Lung microvascular endothelial cell (primary cell): ENCODE measurements at places on chromosomes 12 and 14. TPM values are rescaled to one million over a fixed set of nuclear protein-coding genes. Genes with fewer than 3 reads are reported as not detected.
A peak's percentile ranks its signal among the peaks of the same experiment; 100 is the strongest.

GRCh38 chr12:54010053-54010971 lies 1.5 kb downstream of the HOXC8 start:
- DNase-seq: no peak

DNA sequence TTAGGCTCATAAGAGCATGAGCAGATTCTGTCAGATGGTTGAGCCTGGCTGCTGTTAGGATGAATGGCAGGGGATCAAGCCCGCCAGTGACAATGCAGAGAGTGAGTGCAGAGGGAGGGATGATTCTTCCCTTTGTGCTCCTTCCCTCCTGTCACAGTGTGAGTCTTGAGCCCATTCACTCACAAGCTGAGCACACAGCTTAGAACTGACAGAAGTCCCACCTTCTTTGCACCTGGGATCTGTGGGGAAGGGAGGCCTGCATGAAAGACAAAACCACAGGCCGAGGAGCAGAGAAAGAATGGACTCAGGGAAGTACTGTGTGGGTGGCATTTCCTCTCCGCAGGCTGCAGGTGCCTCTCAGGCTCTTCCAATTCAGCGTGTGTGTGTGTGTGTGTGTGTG lies 160.6 kb downstream of the KCNA5 start:
- DNase-seq: no peak

DNA sequence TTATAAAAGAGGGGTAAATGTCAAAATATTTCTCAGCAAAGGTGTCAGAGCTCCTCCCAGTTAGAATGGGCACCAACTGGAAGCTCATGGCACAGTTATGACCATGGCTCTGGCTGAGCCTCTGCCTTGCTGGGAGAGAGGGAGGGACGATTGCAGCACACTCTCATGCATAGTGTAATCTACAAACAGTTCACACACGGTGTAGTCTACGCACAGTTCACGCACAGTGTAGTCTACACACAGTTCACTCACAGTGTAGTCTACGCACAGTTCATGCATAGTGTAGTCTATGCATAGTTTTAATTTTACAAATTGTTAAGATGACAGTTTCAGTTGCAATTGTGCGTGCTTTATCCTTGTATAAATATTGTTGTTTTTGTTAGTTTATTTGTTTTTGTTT lies 1474.6 kb upstream of the TMEM132C start:
- DNase-seq: no peak

DNA sequence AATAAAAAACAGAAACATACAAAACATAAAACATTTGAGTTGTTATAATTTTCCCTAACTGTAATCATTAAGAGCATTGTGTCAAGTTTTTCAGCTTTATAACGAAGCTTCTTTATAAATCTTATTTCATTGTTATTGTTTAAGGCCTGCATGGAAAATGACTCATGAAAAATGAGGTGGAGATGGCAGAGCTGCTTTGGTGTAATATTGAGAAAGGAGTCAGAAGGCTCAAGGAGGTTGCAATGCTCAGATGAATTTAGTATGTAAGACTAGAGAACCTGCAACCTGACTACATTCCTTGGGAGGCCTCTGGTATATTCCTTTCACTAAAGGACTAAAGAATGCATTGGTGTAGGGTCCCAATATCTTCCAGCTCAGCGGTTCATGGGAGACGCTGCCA lies 61.5 kb downstream of the TMEM30B start:
- DNase-seq: no peak

- DNase-seq: no peak
Measured at GRCh38 chr12:4286771-4287317, 13.3 kb downstream of the CCND2 start.

DNA sequence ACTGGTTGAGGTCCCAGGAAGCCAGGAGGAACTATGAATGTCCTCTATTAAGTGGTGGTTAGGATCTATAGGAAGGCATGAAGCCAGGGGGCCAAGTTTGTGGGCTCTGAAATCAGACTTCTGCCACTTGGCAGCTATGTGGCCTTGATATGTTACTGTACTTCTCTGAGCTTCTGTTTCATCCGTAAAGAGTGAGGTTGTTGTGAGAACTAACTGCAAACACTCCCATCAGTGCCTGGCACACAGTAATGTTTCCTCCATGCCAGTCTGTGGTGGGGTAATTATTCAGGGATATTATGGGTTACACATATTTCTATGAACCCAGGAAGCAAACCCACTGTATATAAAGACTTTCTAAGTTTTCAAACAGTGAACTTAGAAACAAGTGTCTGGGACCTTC lies 57.4 kb downstream of the PLXNC1 start:
- no peak for DNase-seq

DNA sequence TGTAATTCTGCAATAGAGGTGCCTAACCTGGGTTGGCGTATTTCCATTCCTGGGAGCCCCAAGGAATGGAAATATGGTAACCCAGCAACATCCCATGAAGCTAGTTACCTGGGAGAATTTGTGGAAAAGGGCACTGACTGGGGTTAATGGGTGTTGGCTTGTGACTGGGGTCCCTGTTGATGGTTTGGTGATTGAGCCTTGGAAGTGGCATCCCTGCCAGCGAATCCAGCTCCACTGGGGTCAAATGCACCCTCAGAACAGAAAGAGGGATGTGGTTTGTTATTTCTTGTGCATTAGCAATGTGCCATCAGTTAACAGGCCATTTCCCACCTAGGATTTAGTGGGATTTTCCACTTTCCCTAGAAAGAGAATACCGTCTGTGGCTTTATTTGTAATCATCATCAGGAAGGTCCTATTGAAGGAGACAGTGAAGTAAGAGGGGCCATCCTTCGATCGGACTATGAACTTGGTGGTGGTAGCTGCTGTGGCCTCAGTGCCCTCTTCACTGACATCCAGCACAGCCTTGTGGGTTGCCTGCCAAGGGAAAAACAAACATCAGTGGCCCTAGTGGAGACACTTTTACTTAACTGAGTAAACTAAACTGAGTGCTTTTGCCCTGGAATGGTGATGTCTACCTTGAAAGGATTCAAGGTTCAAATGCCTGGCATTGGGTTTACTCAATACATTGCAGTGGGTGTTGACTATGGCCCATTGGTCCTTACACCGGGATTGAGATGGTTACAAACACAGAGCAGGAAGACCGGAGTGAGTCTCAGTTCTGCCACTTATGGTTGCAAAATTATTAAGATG lies 10.4 kb upstream of the SERPINA11 start:
- DNase-seq: no peak

DNA sequence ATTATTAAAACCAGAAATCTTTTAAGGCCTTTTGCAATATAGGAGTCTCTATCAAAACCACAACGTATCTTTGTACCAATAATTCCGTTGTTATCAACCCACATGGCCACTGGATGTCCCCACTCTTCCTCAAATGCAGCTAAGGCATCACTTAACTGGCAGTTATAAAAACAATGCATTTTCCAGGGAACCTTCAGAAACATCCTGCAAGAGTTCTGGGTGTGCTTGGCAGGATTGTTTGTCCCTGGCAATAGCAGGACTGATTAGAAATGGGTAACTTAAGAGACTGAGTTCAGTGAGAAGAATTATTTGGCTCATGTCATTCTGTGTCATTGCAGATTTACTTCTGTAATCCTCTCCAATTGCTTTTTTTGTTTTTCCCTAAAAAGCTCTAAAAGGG lies 112.0 kb downstream of the SLC15A5 start:
- DNase-seq: peak; percentile 59

DNA sequence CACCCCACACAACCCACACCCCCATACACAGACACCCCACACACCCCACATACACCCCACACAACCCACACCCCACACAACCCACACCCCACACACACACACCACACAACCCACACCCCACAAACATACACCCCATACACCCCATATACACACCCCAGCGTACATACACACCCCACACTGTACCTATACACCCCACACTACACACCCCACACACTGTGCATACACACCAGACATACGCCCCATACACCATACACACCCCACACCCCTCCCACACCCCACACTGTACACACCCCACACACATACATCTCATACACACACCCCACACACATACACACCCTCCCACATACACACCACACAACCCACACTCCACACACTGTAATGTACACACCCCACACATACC lies 80.2 kb downstream of the NOC4L start:
- no peak for DNase-seq

DNA sequence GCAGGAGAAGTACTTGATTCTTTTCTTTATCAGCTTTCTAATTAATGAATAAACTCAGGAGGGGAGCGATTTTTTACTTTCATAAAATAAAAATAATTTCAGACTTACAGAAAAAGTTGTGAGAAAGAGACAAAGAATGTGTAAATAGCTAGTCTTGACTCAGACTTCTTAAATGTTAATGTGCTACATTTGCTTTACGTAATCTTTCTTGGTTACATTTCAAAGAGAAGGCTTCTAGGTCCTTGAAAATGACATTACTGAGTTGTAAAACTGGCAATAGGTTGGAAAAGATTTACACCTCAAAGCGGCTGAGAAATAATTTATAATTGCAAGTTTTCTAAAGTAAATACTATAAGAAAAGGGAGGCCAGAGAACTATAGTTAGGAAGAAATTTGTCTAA lies 28.6 kb downstream of the GABARAPL1 start:
- no peak for DNase-seq

DNA sequence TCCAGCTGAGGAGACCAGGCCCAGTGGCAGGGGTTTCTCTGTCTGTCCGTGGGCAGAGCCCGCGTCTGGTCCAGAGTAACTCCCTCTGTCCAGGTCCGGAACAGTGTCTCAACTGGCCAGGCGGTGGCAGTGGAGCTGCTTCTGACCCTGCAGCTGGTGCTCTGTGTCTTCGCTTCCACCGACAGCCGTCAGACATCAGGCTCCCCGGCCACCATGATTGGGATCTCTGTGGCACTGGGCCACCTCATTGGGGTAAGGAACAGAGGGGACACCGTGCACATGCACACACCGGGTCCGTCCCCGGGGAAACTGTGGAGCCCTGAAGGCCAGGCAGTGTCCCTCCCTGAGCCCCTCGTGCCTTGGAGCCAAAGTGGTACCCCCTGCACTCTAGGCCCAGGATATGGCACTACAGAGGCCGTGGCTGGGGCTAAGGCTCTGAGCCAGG lies 1.5 kb downstream of the AQP6 start:
- DNase-seq: peak; percentile 80

DNA sequence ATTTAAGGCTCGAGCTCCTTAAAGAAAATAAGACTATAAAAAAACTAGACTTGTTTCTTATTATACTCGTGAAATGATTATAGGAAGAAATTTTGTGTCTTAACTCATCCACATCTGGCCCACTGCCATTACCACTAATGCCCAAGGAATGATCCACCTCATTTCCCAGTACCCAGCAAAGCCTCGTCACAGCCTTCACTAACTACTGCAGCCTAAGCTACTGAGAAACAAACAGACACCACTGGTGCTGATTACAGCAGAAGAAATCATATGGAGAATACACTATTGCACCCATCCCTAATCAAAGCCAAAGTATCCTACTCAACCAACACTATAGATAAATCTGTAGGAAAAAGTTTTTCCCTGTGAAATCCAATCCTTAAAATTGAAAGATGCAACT lies 205.3 kb upstream of the NAV3 start:
- DNase-seq: peak; percentile 56

DNA sequence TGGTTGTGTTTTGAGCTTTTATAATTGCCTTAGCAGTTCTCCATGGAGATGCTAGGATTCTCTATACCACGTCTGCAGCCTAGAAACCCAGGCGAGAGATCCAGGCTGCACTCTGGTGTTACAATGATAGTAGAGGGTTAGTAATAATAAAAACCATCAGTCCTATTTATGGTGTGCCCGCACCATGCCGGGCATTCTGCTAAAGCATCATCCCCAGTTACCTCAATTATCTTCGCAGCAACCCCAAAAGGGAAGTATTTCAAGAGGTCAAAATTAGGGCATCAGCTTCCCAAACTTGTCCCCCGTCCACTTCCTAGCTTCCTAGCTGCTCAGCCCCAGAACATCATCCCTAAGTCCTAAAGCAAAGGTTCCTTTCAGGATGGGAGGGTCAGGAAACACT lies 3.2 kb downstream of the SYNE3 start:
- DNase-seq: no peak

GRCh38 chr12:130925666-130926015 lies 28.1 kb upstream of the ADGRD1 start:
- no peak for DNase-seq

DNA sequence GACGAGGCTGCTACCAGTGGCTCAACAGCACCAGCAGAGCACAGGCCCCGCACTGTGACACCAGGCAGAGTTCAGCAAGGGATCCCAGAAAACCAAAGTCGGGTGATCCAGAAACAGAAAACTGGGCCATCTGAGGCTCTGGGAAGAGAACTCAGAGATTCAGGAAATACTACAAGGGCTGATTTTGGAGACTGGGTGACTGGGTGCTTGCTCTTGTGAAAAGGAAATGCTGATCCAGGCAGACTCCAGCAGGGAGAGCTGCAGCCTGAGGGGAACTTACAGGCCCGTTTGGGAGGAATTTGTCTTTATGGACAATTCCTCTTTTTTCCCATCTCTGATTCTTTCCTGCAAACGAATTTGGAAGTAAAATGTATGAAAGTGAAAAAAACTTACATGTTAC lies 28.2 kb downstream of the FOXN3 start:
- DNase-seq: peak; percentile 35

- peak; percentile 69 for DNase-seq
Measured at GRCh38 chr12:32032205-32032810, 73.1 kb downstream of the RESF1 start.

GRCh38 chr12:74111688-74112360 lies 425.8 kb upstream of the ATXN7L3B start:
- DNase-seq: peak; percentile 24

GRCh38 chr14:27608377-27608776 lies 1010.5 kb upstream of the NOVA1 start:
- DNase-seq: no peak

DNA sequence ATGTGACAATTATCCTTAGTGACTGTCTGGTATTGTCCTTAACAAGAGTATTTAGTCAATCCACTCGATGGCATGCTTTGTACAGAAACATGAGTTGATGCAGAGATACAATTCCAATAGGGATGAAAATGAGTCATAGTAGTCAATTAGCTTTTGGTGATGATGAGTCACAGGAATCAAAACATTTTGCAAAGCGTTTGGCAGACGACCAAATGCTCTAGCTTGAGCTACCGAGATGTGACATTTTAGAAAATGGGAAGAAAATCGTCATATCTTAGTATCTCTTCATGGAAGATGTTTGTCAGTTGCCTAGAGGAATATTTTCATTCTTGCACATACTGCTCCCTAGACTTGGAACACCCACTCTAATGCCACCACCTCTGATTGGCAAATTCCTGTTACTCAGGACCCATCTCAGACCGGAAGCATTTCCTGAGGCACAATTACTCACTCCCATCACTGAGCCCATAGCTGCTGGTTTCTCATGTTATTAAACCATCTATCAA lies 95.0 kb downstream of the LMNTD1 start:
- peak; percentile 89 for DNase-seq

Gene MDGA2
- total RNA-seq: not detected in 2 replicates

Gene KLRF1
- 0.20 TPM in 1 of 2 replicates, not detected in the other for total RNA-seq

Gene ADAM21
- under 0.01 TPM in 2 replicates for total RNA-seq

Gene CCDC184
- not detected in 2 replicates for total RNA-seq

Gene AGAP2
- 0.20 and 0.22 TPM in 2 replicates for total RNA-seq

Gene NUDT14
- 56.4 and 63.7 TPM in 2 replicates for total RNA-seq

Gene MSRB3
- 33.8 and 44.2 TPM in 2 replicates for total RNA-seq

Gene SERPINA9
- total RNA-seq: not detected in 2 replicates

Gene ARF6
- total RNA-seq: 40.3 and 55.8 TPM in 2 replicates

Gene KLRB1
- total RNA-seq: not detected in 2 replicates

Gene RTL1
- total RNA-seq: not detected in 2 replicates

Gene FLVCR2
- 0.79 and 1.3 TPM in 2 replicates for total RNA-seq

Gene MMP17
- 5.0 and 9.9 TPM in 2 replicates for total RNA-seq
